ENCODE measurements at places on chromosomes 6 and 20. TPM values are rescaled to one million over a fixed set of nuclear protein-coding genes. Genes with fewer than 3 reads are reported as not detected.

Gene TP53INP2
- polyA plus RNA-seq: 14.9 TPM

Gene CAGE1
- polyA plus RNA-seq: not detected

Gene TXLNB
- 2.5 TPM for polyA plus RNA-seq

Gene VGLL2
- polyA plus RNA-seq: not detected

Gene SLA2
- polyA plus RNA-seq: 0.33 TPM

Gene EYA2
- 0.49 TPM for polyA plus RNA-seq

Gene C6orf58
- 1.1 TPM for polyA plus RNA-seq

Gene SNRPB2
- 116 TPM for polyA plus RNA-seq

Gene FRK
- 4.2 TPM for polyA plus RNA-seq

Gene CDK19
- polyA plus RNA-seq: 33.3 TPM

Gene BHLHE23
- not detected for polyA plus RNA-seq

Gene ME1
- 2.8 TPM for polyA plus RNA-seq

- no peak for DNase-seq
Observed at GRCh38 chr20:53922901-53923314, 147.5 kb downstream of the BCAS1 start.

- DNase-seq: no peak
Observed at GRCh38 chr6:12097791-12098190, 85.7 kb downstream of the HIVEP1 start.

GRCh38 chr6:13375360-13375878, 47.1 kb upstream of the TBC1D7 start:
- no peak for DNase-seq

DNA sequence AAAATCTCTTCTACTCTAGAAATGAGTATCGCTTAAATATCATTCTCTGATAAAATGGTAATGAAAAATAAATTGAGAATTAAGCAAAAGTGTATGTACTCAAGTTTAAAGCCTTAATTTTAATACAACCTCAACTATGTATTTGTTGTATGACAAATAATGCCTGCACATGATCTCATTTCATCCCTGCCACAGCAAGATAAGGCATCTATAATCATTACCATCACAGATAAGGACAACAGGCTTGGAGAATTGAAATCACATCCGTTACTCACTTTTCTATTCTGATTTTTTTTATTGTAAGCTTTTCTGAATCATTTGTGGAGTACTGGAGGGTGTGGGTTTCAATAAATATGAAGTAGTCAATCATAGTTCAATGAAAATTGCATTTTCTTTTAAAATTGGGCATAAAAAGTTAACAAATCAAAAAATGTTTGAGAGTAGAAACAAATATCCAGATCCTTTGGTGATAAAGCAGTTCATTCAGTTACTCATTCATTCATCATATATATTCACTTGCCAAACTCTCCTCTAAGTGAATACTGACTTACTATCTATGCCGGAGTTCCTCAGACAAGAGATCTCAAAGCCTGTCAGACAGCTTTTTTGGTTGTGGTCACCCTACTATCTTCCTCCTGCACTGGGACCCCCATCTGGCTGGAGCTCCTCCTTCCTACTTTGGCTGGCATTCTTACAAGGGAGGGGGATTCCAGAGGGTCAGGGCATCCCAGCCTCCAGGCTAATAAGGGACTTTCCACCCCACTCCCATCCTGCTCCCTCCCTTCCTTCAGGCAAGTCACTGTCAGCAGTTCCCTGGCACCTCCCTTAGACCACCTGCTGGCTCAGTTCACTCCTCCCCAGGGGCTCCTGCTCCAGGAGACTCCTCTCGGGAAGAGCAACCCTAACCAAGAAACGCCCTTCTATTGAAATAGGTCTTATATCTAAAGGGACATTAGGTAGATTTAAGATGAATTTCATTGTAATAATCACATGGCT, 118.6 kb downstream of the OGFRL1 start:
- DNase-seq: no peak

- DNase-seq: no peak
Observed at GRCh38 chr6:131073577-131073976, 10.5 kb upstream of the EPB41L2 start.

- DNase-seq: no peak
Observed at GRCh38 chr20:33284284-33284683, 1.3 kb downstream of the BPIFB1 start.

DNA sequence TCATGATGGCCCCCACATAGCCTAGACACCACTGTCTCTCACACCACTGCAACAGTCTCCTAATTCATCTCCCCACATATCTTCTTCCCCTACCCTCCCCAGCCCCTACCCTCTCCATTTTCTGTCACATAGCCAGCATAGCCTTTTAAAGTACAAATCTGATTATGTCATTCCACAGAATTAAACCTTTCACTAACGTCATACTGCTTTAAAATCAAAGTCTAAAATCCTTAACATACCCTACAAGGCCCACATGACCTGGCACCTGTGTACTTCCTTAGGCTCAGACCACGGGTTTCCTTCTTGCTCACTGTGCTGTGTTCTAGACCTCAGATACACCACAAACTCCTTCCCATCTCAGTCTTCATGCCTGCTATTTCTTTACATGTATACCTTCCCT, 5.9 kb downstream of the OSTM1 start:
- DNase-seq: no peak

DNA sequence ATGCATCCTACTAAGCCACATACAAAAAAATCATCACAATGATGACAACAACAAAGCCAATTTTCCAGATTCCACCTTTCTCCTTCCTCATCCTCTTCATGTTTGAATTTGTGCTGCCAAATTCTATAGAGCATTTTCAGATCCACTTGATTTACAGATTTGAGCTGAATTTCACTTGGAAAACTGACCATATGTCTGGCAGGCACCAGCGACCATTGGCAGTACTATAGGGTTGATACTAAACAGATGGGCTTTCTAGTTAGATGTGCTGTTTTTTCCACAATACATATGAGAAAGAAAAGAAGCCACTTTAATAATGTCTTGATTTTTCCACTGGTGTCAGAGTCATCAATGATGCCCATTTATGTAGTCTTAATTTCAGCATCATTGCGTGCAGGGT, 127.0 kb downstream of the PHACTR3 start:
- no peak for DNase-seq

DNA sequence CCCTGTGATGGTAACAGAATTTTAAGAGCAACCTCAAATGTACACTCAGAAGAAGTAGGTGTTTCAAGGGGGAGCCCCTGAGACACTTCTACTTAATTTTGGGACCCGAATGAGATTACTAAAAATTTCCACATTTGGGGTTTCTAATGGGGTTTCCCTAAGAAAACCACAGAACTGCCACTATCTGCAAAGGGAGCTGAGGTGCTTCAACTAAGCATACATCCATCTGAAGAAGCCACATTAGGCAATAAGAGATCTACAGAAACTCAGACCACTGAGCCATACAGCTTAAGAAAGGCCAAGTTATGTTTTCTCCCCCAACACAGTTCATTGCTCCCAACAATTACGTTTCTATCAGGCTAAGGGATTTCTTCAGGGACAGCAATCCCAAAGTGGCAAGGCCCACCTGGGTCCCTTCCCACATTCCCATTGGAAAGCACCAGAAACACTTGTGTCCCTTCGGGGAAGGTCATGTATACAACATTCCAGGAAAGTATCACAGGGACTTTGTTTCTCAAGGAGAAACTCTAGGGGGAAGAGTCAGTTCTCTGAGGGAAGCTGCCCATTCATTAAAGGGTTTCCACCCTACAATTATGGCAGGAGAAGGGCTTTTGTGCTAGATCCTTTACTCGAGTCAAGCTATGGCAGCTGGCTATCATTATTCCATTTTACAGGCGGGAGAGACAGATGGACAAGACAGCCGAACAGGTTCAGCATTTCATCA, 5.0 kb downstream of the BCL2L1 start:
- no peak for DNase-seq

DNA sequence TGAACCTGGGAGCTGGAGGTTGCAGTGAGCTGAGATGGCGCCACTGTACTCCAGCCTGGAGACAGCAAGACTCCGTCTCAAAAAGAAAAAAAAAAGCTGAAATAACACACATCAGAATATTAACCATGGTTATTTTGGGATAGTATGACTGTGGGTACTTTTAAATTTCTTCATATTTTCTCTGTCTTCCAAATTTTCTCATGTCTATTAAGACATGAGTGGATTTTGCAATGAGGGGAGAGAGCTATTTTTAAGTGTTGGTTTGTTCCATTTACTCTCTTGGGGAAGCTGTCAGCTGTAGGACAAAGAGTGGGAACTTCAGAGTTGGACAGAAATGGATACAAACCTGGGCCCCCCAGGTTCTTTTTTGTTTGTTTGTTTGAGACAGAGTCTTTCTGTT, 10.3 kb downstream of the ADISSP start:
- no peak for DNase-seq

DNA sequence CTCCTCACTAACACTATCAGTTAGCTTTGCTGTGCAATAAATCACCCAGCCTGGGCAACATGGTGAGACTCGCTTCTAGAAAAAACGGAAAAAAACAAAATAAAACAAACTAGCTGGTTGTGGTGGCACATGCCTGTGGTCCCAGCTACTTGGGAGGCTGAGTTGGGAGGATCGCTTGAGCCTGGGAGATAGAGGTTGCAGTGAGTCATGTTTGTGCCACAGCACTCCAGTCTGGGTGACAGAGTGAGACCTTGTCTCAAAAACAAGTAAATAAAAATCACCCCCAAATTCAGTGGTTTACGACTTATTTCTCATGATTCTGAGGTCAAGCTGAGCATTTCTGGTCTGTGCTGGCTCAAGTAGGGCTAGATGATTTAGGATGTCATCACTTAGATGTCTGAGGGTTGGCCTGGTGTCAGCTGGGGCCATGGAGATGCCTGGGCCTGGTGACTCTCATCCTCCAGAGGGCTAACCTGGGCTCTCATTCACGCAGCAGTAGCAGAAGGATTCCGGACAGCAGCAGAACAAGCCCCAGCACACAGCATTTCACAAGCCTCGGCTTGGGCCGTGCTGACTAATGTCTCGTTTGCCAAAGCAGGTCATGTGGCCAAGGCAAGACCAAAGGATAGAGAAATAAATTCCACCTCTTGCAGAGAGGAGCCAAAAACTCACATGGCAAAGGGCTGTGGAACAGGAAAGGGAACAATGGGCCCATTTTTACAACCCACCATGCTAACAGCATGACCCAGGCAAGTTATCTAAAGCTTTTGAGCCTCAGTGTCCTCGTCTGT, 32.5 kb downstream of the MGME1 start:
- no peak for DNase-seq

- no peak for DNase-seq
Observed at GRCh38 chr6:33590531-33591198, 10.6 kb upstream of the BAK1 start.

GRCh38 chr6:112029045-112029822, 24.7 kb upstream of the CCN6 start:
- no peak for DNase-seq

DNA sequence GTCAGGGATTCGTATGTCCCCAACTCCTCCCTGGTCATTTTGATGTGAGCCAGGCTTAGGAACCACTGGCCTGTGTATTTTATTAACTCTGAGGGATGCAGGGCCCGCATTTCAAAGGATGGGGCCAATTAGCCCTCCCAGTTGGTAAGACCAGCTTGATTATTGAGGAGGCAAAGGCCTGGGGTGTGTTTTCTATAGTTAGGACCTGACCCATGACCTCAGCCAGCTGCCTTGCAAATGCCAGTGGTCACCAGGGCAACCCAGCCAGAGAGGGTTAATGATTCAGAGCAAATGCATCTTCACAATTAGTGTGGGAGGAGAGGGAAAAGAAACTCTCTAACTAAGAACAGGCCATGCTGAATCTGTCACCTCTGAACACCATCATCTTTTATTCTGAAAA, 835.4 kb downstream of the MAFB start:
- DNase-seq: no peak

DNA sequence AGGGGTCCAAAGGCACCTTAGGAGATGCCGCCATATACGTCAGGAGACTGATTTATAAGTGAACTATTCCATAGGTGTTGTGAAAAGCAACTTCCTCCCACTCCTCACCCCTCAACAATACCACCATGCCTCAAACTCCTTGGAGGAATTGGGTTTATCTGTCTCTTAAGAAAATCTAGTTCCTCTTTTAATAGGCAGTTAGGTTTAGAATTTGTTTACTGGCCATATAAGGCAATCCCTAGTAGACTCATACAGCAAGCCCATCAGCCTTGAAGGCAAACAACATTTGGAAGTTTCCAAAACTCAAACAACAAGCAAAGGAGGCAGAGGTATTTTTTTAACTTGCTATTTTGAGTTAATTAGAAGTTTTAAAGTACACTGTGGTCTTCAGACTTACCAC, 66.1 kb downstream of the PRND start:
- DNase-seq: no peak

DNA sequence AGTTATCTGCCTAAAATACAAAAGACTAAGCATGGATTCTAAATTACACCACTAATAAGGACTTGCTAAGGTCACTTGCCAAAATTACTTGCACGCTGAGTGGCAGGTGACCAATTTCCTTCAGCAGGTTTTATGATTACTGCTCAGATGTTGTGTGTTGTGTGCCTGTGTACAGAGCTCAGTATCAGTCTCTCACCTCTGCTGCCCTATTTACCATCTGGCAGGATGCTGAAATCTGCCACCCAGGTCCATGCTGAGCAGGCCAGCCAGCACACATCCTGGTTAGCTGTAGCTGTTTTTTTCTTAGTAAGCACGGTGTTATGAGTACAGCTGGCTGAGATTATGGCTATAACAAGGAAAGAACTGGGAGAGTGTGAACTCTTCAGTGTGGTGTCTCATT, 34.0 kb downstream of the ELOVL4 start:
- DNase-seq: no peak

DNA sequence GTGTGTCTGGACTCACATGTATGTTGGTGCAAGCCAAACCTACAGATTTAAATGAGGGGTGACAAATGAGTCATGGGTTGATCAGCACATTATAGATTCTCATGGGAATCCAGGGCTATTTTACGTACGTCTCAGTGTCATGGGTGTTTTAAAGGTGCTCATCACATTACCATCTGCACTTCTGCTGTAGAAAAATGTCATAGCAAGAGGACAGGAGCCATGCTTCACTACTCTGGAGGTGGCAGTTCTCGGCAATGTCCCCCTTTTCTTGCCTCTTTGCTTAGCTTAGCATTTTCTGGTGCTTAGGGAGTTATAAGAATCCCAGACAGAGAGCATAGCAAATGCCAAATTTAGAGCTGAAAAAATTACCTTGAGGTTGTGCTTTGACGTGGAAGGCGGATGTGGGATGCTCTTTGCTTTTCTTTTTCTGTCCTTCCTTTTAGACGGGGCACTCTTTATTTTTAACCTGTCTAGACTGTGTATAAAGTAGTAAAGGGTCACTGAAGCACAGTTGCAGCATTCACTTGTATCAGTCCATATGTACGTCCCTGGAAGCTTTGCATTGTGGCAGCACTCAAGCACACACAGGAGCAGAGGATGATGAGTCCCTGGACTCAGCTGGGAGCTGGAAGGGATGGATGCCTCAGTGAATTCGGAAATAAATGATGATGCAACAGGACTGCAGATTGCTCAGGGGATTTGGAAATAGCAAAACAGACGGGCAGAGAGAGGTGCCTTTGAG, 139.7 kb downstream of the SYNDIG1 start:
- DNase-seq: no peak

GRCh38 chr6:125252891-125253290, 48.9 kb downstream of the HDDC2 start:
- DNase-seq: no peak

All from left renal cortex interstitium (tissue), 4 donors.